ENCODE measurements at places on chromosomes 6 and 20.

- no peak for DNase-seq
Observed at GRCh38 chr6:134041093-134041492, 11.3 kb downstream of the SLC2A12 start.

GRCh38 chr20:47360297-47361056 lies 4.0 kb upstream of the ZMYND8 start:
- peak; percentile 39 for DNase-seq

DNA sequence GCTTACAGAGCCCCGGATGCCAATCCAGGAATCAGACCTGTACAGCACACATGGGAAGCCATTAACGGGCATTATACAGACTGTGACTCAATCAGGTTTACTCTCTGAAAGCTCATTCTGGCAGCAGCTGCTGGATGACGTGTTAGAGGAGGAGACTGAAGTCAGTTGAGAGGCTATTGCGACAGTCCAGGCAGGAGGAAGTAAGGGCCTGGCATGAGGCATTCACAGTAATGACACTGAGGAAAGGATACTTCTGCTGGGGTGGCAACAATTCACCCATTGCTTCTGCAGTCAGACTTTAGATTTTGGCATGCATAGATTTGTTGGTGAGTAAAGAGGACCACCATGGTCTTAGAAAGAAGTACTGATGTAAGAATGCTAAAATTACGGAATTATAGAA lies 151.0 kb upstream of the HEY2 start:
- no peak for DNase-seq

DNA sequence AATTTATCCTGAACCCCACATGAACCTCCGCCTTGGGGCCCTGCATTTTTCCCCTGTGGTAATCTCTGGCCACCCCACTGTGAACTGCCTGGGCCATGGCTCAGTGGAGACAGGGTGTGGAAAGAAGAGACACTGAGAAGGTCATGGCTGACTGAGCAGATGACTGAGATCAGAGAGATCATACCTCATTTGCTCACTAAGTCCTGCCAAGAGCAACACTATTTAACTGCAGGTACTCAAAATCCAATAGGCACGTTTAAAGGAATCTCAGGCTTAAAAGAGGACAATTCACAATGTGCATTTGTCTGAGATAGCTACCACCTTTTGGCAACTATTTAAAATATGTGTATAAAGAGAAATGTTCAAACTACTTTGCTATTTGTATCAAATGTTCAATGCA lies 305.0 kb downstream of the GMDS start:
- DNase-seq = no peak

GRCh38 chr6:125154761-125155135 lies 1.2 kb downstream of the TPD52L1 start:
- DNase-seq = peak; percentile 44

GRCh38 chr20:23203310-23203709 lies 117.2 kb upstream of the CD93 start:
- DNase-seq = no peak

- no peak for DNase-seq
Observed at GRCh38 chr6:152099446-152100182, 292.1 kb downstream of the ESR1 start.

GRCh38 chr6:89034586-89035251 lies 45.8 kb upstream of the PNRC1 start:
- DNase-seq = no peak

GRCh38 chr20:59992526-59993084 lies 34.4 kb downstream of the CDH26 start:
- DNase-seq = no peak

DNA sequence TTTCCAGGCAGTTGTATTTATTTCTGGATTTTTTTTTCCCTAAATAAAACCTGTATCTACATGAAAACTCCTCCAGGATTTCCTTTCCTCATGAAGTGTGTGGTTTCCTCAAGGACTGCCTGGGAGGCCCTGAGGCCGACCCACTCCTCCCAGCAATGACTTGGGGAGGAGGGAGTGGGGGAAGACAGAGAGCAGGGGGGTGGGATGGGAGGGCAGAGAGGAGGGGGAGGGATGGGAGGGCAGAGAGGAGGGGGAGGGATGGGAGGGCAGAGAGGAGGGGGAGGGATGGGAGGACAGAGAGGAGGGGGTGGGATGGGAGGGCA lies 161.8 kb upstream of the AGPAT4 start:
- no peak for DNase-seq

GRCh38 chr6:82144007-82144851 lies 103.3 kb downstream of the IBTK start:
- DNase-seq = no peak

DNA sequence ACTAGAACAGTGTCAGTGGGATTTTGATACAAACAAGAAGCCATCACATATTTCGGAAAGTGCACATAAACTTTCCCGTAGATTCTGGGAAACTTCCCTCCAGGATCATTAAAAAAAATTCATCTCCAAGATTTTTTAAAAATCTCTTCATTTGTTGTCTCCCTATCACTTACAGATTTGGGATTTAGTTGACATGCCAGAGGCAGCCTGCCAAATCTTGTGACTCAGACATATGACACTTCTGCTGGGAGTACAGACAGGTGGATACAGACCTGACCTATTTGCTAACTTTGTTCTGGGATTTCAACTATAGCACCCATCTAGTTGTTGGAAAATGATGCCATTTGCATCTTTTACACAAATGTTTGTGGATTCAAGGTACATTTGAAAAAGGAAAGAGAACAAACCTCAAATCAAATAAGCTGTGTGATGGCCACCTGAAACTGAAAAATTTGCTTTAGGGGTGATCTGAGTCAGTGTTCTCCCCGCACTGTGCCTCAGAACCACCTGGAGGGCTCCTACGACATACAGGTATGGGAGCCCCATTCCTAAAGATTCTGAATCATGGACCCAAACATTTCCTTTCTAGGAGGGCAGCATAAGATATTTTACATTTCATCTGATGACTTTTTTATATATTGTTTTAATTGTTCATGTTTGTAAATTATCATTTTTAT lies 21.9 kb upstream of the CD2AP start:
- no peak for DNase-seq

DNA sequence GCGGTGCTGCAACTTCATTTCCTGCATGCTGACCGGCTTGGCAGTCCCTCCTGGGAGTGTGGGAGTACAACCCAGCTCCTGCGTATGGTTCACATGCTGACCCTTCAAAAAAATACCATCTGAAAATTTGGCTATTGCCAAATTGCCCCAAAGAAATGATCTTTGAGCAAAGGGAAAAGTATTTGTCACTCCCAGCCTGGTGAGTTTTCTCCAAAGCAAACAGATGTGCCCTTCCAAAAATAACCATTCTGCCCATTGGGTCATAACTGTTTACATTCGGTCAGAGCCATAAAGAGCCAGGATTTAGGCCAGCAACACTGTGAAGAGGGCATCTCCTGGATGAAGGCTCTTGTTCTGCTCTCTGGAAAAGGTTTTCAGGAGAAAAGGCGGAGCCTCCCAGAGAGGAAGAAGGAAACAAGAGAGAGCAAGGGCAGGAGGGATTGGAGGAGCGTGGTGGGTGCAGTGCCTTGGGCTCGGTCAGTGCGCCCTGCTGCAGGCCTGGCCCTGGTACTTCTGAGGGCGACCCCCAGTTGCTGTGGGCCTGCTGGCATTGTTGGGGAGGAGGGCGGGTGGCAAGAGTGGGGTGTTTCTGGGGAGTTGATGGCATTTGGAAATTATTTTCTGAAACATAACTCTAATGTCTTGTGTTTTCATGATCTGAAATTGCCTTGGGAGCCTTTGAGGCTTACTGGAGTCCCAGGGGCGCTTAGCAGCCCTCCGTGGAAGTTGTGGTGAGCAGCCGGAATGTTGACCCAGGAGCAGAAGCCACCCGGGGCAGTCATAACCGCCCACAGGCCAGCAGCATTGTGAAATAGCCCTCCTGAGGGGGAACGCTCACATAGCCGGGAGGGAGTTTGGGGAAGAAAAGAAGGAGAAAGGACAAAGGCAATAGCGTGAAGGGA lies 248.4 kb downstream of the MYLK4 start:
- DNase-seq = no peak

- no peak for DNase-seq
Observed at GRCh38 chr20:62027116-62027515, 38.6 kb downstream of the TAF4 start.

DNA sequence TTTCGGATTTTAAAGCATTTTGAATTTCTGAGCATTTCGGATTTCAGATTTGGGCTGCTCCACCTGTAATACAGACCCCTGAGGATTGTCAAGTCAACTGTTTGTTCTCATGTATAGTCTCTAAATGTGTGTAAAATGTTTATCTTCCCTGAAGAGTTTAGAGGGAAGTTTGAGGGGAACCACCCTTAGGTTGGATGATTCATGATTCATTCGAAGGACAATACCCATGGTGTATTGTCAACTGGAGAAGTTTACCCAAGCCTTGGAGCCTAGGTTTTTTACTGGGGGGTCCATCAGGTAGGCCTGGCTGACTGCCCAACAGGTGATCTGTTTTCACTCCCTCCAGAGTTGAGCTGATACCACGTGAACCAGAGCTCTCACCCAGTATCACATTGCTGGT lies 18.9 kb downstream of the GSTA4 start:
- no peak for DNase-seq

DNA sequence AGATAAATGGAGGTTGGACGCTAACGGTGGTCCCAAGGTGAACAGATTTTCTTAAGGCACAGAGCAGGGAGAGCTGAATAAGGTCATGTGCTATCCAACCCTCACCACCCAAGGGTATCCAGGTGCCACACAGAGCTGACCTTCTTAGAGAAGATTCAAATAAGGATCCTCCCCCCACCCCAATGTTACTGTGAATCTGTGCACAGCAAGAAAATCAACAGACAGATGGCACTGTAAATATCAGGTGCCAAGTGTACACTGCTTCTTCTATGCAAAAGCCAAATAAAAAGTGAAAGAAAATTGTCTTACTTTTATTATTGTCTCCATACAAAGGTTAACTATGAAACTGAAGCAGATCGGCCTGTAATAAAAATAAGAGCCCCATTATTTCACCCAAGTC lies 96.9 kb downstream of the PAK5 start:
- DNase-seq = no peak

DNA sequence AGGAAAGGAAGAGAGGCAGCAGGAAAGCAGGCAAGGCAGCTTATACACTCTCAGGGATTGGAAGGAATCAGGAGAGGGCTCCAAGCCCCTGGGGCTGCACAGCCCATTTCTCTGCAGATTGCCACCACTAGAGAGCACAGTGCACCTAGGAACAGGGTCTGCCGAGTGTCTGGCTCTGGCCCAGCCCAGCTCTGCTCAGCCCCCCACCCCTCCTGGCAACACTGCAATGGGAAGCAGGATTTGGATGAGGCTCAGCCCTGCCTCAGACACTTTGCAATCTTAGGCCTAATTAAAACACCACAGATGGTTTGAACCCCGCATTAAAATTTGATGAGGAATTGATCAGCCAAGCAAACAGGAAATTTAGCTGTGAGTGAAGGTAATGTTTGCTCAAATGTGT lies 252.7 kb downstream of the DHX35 start:
- DNase-seq = no peak

GRCh38 chr6:38341496-38341895 lies 298.2 kb downstream of the BTBD9 start:
- no peak for DNase-seq

GRCh38 chr6:13653296-13653695 lies 38.2 kb downstream of the NOL7 start:
- DNase-seq = no peak

DNA sequence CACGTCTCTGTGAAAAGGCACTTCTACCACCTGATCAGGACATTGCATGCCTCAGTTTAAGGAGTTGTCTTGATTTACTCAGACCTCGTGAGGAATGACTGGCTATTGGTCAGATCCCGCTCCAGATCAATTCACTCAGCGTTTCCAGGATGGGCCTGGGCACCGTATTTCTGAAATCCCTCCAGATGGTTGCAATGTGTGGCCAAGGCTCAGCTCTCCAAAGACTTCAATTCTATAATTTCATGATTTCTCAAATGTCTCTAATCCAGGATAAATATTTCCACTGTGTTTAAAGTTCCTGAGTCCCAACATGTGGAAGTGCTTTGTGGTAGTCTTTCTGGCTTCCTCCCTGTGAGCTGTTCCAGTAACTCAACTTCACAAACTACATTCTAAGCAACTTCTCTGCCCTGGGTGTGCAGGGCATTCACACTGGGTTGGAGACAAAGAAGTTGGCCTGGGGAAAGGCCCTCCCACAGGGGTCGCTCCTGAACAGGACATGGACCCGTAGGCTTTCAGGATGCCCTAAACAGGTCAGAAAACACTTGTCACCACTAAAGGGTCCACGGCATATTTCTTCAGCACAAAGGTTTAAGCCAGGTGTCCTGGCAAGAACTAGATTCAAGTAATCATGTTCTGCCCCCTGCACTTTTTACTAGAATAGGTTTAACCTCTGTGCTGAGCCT lies 212.1 kb downstream of the WDR27 start:
- DNase-seq = no peak

GRCh38 chr6:2839982-2840748 lies 1.5 kb downstream of the SERPINB1 start:
- no peak for DNase-seq

DNA sequence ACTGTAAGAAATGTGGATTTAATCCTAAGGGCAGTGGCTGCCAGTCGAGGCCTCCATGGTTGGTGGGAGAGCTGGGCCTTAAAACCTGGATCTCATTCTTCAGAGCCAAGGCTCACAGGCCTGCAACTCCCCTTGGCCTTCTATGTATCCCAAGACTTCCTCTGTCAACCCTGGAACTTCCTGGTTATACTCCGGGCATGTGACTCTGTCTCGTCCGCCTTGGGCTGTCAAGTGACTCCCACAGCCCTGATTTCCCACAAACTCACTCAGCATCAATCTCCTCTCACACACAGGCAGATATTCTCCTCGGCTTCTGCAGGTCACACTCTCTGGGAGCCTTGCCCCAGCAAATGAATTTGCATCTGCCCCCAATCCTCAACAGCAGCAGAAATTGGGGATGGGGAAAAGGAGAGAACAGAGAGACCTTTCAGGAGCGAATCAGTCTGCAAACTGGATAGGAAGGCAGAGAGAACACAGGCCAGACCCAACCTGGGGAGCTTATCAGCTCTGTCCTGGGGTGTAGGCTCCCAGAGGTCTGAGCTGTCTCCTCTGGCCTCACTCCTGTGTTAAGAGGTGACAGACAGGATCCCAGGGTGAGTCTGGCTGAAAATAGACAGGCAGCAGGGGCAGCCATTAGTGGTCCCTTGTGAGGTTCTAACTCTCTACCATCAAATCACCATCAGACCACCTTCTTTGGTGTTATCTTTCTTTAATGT lies 30.4 kb upstream of the PREX1 start:
- DNase-seq = no peak

DNA sequence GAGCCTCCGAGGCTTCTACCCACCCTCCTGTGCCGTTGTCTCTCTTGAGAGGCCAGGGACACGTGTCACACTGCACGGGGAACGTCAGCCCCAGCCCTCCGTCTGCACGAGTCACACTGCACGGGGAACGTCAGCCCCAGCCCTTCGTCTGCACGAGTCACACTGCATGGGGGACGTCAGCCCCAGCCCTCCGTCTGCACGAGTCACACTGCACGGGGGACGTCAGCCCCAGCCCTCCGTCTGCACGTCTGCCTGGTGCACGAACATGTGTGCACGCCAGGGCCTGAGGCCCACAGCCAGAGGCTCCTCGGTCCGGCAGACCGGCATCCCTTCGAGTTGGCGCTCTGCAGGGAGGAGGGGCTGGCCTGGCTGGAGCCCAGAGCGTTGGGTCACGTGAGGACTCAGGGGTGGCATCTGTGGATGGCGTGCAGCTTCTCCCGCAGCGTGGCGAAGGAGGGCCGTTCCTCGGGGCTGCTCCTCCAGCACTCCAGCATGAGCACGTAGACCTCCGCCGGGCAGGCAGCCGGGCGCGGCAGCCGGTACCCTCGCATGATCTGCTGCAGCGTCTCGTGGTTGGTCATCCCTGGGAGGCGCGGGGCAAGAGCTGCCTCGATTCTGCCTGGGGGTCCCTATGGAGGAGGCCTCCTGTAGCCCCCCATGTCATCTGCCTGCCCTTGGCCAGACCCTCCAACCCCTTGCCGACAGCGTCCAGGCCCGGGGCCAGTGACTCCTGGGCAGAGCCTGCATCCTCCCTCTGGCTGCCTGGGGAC lies 3.4 kb upstream of the PTK6 start:
- no peak for DNase-seq

Data from HuH-7 (cell line).